ENCODE measurements at places on chromosomes 16 and 17.

GRCh38 chr17:32355649-32356377 is 5.9 kb downstream of the ZNF207 start:
- DNase-seq: no peak

- peak; percentile 74 for DNase-seq
These were observed 141.1 kb downstream of the CCDC182 start for GRCh38 chr17:57603978-57604377.

DNA sequence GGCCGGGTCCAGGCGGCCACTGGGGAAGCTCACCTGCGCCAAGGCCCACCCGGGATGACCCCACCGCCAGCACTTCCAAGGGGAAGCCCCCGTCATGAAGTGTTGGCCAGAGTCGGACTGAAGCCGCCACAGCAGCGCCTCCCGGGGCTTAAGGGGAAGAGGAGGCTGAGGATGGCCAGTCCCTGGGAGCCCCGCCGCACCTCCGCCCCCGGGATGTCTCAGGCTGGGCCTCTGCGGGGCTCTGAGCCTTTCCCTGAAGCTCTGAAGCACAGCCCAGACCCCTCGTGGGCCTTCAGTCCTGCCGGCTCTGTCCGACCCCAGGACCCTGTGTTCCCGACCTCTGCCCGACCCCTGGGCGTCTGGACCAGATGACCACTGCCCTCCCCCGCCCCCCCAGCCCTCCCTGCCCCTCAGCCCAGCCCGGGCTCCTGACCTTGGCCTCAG is 42.8 kb upstream of the ACSF3 start:
- no peak for DNase-seq

DNA sequence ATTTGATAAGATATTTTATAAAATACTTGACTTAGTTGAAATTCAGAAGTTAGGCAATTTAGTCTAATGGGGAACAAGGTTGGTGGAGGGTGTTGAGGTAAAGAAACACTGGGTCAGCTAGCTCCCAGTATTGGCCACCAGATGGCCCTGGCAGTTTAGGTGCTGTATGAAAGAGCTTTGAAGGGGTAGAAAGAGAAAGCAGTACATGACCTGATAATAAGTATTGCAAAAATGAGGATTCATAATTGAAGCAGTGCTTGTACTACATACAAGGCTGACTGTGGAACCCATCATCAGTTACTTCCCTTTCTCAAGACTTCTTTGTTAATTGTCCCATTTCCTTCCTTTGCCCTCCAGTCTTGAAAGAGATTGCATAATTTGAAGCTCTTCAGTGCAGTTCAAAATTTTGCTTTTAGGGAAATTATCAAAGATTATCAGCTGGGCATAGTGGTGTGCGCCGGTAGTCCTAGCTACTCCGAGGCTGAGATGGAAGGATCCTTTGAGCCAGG is 29.4 kb downstream of the TANC2 start:
- peak; percentile 30 for DNase-seq

GRCh38 chr16:83118365-83118764 is 491.6 kb downstream of the CDH13 start:
- DNase-seq: no peak

GRCh38 chr16:64983231-64983630 is 138.6 kb downstream of the CDH11 start:
- DNase-seq: no peak

DNA sequence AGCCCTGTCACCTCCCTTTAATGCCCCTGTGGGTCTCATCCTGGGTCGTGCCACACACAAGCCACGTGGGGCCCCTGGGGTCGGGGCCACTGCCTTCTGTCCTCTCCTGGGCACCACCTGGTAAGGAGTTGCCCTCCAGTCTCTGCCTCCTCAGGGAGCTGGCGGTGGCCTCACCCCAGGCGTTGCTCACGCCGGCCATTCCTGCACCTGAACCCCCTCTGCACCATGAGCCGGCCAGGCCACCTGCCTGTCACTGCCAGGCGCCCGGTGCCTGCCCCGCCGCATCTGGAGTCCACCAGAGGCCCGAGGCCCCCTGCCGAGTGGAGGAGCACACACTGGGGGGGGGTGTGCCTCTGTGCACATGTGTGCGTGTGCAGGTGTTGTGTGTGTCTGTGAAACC is 10.4 kb downstream of the NHERF2 start:
- DNase-seq: no peak

DNA sequence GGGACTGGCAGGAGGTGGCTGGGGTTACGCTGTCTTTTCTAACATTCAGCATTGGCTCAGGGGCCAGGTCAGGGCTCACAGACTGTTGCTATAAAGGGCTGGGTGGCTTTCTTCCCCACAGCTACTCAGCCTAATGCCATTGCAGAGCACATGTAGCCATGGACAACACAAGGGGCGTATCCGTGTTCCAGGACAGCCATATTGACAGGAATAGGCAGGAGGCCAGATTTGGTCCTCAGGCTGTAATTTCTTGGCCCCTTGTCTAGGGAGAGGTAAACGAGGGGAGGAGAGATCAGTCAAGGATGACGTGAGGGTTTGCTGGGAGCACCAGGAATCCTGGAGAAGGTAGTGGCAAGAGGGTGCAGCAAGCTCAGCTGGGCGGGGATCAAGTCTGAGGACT is 21.2 kb upstream of the MYO15B start:
- no peak for DNase-seq

GRCh38 chr16:67664871-67665270 is 1.7 kb downstream of the ENKD1 start:
- no peak for DNase-seq

- no peak for DNase-seq
These were observed 9.9 kb downstream of the MFSD11 start for GRCh38 chr17:76747716-76748363.

DNA sequence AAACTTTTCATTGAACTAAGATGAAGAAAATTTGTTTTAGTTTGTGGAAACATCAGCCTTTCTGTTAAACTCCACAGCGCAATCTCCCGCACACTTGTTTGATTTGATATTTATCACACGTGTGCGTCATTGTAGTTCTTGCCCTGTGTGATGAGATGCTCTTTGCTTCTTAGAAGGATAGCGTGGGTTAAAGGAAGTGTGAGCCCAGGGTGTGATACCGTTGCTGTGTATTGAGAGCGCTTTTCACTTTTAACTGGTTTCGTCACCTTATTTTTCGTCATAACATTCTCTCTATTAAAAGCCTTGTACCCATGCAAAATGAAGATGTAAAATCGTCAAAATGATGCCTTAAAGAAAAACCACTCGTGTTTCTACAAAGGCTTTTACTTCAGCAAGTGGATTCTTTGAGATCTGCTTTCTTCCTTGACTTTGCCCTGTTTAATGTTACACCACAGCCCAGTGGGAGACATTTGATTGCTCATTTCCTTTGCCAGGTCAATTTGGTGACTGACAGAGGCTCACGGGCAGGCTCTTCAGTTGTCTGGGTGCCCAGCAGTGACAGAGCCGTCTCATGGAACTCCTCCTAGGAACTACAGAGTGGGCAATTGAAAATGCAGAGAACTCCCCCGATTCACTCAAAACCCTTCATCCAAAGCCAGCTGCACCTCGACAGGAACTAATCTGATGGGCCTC is 61.1 kb downstream of the RPA1 start:
- DNase-seq: no peak

GRCh38 chr17:76911299-76912017 is 43.3 kb downstream of the MGAT5B start:
- no peak for DNase-seq

- no peak for DNase-seq
These were observed 53.4 kb downstream of the PITPNM3 start for GRCh38 chr17:6502871-6503509.

GRCh38 chr17:47257651-47258339 is 4.2 kb downstream of the ITGB3 start:
- DNase-seq: no peak

DNA sequence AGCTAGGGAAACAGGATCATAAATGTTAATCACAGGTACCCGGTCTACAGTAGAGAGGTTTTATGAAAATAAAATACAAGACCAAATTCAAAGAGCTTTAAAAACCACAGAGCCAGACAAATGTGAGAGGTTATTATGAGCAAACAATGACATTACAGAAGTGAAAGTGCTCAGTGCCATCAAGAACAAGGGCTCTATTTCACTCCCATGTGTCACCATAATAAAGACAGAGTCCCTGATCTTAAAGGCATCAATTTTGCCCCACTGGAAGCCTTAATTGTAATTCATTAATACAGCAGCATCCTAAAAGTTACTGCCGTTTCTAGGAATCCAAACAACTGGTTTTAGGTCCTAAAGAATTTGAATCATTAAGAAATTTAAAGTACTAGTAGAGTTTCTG is 43.7 kb upstream of the CDRT4 start:
- DNase-seq: no peak

DNA sequence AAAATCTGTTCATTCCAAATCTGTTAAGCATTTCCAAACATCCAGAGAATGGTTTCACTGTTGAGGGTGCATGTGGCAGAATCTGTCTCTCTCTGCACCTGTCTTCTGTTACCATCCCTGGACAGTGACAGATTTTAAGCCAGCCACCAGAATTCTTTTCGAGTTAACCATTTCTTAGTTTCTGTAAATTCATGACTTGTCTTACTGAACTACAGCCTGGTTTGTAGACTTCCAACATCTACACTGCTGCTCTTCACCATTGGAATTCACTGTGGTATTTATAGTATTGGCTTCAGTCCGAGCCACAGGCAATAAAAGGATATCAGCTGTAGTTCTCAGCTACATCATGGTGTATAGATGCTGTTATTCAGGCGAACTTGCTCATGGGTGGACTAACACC is 47.6 kb downstream of the GOSR1 start:
- DNase-seq: no peak

- DNase-seq: no peak
These were observed 10.7 kb downstream of the CACNG4 start for GRCh38 chr17:66975188-66975587.

GRCh38 chr16:11946433-11946832 is 4.6 kb upstream of the NPIPB2 start:
- no peak for DNase-seq

DNA sequence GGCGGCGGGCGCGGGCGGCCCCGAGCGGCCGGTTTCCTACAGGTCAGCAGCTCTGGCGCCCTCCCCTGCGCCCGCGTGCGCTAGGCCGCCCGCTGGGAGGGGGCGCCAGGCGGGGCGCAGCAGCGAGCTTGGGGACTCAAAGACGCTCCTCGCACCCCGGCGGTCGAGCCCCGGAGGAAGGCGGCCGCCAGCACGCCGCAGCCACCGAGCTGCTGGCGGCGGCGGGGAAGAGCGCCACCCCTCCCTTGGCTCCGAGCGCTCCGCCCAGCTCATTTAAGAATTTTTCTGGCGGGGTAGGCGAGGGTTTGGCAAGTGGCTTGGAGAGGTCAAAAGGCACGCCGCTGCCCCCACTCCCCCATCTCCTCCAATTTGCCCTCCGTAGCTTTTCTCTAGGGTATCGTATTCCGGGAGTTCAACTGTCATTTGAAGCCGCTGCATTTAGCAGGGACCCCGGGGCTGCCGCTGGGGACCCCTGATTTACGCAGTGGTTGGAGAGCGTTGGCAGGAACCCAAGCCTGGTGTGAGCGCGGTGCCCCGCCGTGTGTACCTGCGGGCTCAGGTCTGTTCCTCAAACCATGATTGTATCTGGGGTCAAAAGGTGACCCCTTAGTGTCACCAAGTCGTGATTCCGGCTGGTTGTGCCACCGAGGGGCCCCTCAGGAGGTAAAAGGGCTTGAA is 59.5 kb upstream of the GSE1 start:
- peak; percentile 53 for DNase-seq

DNA sequence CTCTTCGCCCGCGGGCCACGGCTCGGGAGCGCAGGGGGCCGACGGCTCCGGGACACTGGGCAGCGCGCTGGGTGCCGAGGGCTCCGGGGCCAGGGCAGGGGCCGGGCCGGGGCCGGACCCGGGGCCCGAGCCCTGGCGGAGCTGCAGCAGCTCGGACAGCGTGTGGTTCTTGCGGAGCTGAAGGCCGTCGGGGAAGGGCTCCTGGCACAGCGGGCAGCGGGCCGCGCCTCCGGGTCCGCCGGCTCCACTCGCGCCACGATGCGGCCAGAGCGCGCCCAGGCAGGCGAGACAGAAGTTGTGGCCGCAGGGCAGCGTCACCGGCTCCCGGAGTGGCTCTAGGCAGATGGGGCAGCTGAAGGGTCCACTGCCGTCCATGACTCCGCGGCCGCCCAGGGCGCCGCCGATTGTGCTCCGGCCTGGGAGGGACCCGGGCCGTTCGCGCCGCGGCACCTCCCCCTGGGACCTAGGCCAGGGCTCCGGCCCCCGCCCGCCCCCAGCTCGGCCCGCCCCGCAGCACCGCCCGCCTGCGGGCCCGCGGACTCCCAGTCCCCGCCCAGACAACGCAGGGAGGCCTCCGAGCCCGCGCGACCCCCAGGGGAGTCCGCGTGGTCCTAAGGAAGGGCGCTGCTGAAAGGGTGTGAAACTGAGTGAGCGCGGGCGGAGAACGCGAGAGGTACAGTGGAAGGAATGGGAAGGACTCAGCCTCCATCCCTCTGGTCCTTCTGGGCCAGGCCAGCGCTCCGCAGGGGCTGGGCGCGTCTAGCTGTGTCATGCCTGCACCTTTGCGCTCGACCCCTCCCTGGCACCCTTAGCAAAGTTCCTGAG is at the start of gene TRIM47:
Gene TRIM47 (minus strand): TSS at position 408 of the 825 bp plus-strand sequence. CDS start 33 bp downstream, at position 375.
- peak; percentile 37 for DNase-seq

All from activated CD4-positive, alpha-beta T cell treated with anti-CD3 and anti-CD28 coated beads, Interleukin-2, amount 50 U/mL, for 48 hours (primary cell).